Activated naive CD4-positive, alpha-beta T cell (primary cell): ENCODE measurements at places on chromosomes 7 and 10.

GRCh38 chr7:25118048-25118753, 6.9 kb downstream of the CYCS start:
- no peak for DNase-seq

- DNase-seq, result no peak
These were observed 22.6 kb downstream of the CPVL start for GRCh38 chr7:29123626-29124190.

DNA sequence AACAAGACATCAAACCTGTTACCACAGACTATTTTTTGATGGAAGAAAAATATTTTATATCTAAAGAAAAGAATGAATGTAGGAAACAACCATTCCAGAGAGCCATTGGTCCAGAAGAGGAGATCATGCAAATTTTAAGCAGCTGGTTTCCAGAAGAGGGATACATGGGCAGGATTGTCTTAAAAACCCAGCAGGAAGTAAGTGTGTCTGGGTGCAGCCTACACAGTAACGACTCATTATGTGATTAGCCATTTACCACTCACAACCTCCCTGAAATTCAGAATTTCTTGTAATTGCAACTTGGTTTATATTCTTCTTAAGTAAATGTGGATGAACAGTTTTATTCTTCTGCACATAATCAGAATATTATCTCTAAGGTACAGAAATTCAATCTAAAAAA, 46.2 kb downstream of the NOC3L start:
- DNase-seq, result no peak

- no peak for DNase-seq
These were observed 140.1 kb upstream of the ZNF92 start for GRCh38 chr7:65233409-65234034.

DNA sequence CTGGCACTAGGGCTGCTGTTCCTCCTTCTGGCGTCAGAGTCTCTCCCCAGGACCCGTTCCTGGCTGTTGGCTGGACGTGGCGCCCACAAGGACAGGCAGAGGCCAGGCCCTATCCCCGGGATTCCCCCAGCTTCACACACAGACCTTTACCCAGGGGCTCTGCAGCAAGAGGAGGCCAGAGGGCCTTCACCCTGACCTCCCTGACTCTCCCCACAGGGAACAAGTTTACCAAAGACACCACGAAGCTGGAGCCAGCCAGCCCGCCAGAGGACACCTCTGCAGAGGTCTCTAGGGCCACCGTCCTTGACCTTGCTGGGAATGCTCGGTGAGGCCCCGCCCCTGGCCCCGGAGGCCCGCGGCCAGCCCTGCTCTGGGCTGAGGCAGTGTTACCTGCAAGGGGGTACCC, 82.2 kb downstream of the GTF2IRD1 start:
- DNase-seq, result no peak

DNA sequence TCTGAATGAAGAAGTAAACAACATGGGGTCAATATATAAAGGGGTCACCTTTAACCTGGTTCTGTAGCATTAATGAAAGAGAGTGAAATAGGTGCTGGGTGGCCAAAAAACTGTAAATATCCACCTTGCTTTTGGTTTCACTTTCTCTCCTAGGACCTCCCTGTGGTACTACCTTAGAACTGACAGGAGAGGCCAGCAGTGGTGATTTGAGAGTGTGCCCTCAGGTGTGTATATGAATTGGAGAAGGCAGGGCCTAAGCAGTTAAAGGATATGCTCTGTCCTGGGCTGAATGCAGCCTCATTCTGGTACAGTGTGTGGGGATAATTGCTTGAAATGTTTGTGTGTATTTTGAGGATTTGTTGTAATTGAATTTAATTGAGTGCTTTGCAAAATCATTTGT, 62.0 kb downstream of the BBS9 start:
- no peak for DNase-seq

- no peak for DNase-seq
These were observed 44.0 kb upstream of the COL13A1 start for GRCh38 chr10:69757553-69758309.

- DNase-seq, result no peak
These were observed 31.8 kb downstream of the STAMBPL1 start for GRCh38 chr10:88911851-88912250.

DNA sequence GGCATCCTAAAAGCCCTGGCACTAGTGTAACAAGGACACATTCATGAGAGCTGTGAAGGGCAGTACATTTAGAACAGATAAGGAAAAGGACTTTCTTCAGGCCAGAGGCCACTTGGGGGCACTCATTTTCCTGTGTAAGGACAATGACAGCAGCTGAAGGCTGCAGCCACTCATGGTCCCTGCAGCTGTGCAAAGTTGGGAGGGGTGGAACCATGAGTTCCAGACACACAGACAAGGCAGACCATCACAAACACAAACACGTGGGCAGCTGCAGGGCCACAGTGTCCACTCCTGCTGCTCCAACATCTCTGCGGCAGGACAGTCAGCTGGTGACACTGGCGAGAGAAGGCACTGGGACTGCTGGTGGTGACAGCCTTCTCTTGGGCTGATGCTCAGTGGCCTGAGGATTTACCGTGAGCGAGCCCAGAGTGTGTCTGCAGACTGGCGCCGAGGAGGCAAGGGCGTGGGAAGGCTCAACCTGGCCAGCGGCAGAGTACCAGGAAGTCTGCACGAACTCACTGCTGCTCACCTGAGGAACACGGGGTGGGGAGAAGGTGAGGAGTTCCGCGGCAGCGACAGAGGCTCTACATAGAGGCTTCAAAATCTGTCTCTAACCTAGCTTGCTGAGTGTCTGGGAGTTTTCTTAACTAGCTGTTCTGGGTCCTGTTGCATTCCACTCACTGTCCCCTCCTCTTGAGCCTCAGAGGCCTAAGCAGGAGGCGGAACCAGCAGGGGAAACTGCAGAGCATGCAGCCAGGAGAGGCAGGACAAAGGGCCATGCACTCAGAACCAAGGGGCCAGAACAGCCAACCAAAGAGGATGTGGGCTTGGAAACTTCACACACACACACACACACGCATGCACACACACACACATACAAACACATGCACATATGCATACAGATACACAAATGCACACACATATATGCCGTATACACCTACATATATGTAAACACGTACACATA, 76.5 kb upstream of the DDC start:
- DNase-seq, result no peak

DNA sequence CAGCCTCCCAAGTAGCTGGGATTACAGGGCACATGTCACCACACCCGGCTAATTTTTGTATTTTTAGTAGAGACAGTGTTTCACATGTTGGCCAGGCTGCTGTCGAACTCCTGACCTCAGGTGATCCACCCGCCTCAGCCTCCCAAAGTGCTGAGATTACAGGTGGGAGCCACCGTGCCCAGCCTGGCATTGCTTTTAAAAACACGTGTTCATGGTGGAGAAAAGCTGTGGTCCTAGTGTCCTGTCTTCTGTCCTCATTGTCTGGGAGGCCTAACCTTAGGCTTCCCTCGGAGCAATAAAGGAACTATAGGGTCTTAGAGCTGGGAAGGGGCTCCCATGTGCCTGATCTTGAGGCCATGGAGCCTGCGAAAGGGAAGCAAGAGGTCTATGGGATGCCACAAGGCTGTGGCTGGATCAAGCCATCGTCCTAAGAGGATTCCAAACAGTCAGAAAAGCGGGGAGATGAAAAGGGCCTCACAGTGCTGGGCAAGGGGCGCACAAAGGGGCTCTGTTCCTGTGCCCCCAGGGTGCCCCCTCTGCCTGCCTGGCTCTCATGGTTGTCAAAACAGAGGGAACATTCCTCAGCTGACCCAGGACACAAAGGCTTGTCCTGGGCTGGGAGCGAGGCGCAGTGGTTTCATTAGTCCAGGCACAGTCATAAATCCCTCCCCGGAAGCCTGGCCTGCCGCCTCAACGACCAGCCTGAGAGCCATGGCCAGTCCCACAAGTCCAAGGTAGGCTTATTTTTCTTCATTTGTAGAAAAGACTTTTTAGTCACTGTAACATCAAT, 106.6 kb upstream of the TNS3 start:
- DNase-seq, result no peak

- DNase-seq, result no peak
These were observed 101.1 kb downstream of the PKD1L1 start for GRCh38 chr7:47847207-47847606.

GRCh38 chr10:109534193-109534592, 389.1 kb downstream of the XPNPEP1 start:
- DNase-seq, result no peak

GRCh38 chr10:124755581-124755980, 11.4 kb upstream of the FAM53B start:
- DNase-seq, result no peak

DNA sequence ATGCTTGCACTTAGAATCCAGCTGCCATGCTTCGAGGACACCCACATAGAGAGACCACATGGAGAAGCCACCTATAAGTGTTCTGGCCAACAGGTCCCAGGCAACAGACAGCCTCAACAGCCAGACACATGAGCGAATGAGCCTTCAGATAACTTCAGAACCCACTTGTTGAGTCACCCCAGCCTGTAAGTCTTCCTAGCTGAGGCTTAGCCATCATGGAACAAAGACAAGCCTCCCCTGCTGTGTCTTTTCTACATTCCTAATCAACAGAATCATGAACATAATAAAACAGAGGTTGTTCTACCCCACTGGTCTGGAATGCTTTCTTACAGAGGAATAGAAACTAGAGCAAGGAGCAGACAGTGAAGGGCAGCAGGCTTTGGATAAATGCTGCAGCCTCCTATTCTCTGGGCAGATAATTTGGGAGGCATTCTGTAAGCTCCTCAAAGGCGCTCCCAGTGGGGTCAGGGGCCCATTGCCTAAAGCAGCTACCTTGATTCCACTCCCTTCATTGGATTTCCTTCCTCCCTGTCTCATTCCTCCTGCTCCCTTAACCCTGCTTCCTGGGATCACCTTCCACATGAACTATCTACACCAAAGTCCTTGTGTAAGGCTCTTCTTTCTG, 4.6 kb downstream of the TLL2 start:
- DNase-seq, result no peak

DNA sequence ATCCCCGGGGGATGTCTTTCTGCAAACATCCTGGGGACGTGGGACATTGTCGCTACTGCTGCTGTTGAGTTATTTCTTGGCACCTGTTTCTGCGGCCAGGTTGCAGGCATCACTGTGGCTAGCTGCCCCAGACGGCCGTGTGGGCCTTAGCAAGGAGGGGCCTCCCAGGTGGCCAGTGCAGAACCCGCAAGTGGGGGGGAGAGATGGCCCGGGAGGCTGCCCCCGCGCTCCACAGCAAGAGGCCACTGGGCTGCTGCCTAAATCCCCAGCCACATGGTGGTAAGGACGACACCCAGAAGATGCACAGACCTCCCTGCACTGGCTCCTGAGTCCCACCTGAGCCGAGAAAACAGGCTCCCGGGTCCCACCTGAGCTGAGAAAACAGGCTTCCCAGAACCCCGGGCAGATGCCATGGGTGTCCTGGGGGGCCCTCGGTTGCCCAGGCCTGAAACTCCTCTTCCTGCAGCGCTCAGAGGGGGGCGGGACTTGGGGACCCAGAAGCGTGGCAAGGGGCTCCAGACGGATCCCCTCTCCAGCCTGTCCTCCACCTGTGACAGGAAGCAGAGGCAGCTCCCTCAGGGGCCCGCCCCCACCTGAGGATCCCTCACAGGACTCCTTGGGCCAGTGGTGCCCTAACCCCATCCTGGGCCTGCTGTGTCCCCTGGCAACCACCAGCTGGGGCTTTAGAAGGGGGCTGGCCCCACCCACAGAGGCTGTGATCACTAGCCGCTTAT, 952 bp upstream of the MAFK start:
- no peak for DNase-seq

DNA sequence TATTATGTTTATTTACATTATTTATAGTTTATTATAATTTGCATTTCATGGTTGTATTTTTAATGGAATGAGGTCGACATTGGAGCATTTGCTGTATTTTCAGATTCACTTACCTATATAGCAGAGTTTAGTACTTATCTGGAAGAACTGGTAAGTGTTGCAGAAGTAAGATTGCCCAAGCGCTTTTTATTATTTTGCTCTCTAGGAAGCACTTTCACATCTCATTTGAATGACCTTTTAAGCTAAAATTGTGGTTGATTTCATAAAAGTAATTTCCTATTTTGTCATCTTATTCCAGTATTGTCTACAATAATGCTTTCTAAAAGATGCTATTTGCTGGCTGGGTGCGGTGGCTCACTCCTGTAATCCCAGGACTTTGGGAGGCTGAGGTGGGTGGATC, 28.6 kb downstream of the SEC61A2 start:
- DNase-seq, result no peak

GRCh38 chr10:84214612-84215235, 10.6 kb downstream of the LRIT2 start:
- no peak for DNase-seq

DNA sequence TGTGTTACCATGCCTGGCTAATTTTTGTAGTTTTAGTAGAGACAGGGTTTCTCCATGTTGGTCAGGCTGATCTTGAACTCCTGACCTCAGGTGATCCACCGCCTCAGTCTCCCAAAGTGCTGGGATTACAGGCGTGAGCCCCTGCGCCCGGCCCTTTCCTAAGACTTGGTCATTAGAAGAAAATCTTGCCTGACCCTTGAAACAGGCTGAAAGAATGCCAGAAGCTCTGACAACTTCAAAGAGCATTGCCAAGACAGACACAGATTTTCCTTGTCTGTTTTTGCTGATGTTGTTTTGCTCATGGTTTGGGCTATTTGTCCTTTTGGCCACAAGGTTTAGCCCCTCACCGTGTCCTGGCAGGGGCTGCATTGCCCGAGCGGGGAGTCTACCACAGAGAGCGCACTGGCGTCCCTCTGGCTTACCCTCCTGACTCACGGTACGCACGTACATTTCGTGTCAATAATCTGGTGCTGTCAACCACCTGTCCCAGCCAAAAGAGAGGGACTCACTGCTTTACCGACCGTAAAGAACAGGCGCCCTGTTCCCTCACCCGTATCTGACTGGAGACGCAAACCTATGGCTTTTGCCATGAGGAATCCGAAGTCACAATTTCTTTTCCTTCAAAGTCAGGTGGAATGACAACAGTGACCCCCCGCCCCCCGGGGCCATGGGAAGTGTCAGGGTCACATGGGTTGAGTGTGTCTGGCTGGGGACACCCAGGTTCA, 10.1 kb upstream of the INPP5A start:
- no peak for DNase-seq

- no peak for DNase-seq
These were observed 34.6 kb downstream of the BAZ1B start for GRCh38 chr7:73487486-73487885.

- DNase-seq, result no peak
These were observed 103.9 kb downstream of the PPP1R9A start for GRCh38 chr7:95011146-95011928.

DNA sequence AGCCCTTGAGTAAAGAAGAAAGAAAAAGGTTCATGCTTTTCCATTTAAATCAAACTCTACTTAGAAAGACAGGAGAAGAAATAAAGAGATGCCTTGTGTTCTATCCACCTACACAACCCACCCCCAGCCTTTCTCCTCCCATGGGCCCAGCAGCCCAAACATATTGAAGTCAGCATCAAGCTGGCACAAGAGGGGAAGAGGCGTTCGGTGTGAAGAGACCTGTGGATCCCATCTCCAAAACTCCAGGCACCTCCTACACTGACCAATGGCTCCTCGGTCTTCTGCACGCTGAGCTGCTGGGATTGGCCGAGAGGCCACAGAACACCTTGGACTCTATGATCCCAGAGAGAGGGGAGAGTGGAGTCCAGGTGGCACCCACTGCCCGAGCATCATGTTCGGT, 66.0 kb upstream of the CELF2 start:
- no peak for DNase-seq

- DNase-seq, result no peak
These were observed 79.3 kb upstream of the AGBL3 start for GRCh38 chr7:134907000-134907399.

- DNase-seq, result no peak
These were observed 125.4 kb upstream of the CDK13 start for GRCh38 chr7:39824456-39825200.

GRCh38 chr7:21675255-21675654, 132.4 kb downstream of the DNAH11 start:
- DNase-seq, result no peak

- DNase-seq, result no peak
These were observed 108.7 kb upstream of the DGKB start for GRCh38 chr7:15011289-15011688.
